ENCODE measurements at places on chromosomes 2 and 18.

- DNase-seq = no peak
These were observed 30.7 kb downstream of the METTL8 start for GRCh38 chr2:171402906-171403580.

DNA sequence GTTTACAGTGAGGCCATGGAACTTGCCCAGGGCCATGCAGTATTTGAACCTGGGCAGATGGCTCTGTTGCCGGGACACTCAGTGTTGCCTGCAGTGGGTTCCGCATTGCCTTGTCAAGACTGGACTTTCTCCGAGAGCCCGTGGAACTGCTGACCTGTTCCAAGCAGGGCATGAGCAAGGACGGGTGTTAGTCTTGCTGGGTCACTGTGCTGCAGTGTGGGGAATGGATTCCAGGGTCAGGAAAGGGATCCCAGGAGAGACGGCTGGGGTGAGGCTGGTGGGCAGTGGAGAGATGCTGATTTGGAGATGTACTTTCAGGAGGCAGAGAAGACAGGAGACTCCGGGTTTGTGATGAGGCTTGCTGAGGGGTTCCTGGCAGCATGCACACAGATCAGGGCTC is 348.7 kb upstream of the HS6ST1 start:
- DNase-seq = no peak

GRCh38 chr2:63614983-63615945 is 26.5 kb downstream of the MDH1 start:
- DNase-seq = no peak

- DNase-seq = no peak
These were observed 5.5 kb upstream of the ITSN2 start for GRCh38 chr2:24365826-24366225.

GRCh38 chr2:23410596-23410995 is 25.6 kb downstream of the KLHL29 start:
- DNase-seq = no peak

GRCh38 chr2:210616074-210616473 is 59.7 kb downstream of the CPS1 start:
- no peak for DNase-seq

DNA sequence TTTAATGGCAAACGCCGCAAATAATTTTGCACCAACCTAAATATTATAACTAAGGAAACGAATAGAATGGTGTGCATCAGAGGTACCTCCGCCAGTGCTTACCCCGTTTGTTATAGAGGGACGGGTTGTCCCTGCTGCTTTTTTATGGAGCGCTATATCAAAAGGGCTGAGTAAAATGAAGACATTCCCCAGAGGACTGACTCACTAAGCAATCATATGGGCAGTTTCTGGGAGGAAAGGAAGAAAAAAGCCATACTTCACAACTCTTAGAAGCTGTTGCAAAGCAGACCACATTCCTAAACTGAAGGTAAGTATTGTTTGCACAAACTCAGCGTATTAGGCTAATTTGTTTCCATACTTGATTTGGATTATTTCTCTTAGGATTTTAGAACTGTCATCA is 12.9 kb downstream of the ID2 start:
- no peak for DNase-seq

GRCh38 chr18:74342416-74343043 is 26.9 kb downstream of the C18orf63 start:
- peak; percentile 29 for DNase-seq

GRCh38 chr2:82158150-82158549 is 1853.6 kb upstream of the LRRTM1 start:
- no peak for DNase-seq

DNA sequence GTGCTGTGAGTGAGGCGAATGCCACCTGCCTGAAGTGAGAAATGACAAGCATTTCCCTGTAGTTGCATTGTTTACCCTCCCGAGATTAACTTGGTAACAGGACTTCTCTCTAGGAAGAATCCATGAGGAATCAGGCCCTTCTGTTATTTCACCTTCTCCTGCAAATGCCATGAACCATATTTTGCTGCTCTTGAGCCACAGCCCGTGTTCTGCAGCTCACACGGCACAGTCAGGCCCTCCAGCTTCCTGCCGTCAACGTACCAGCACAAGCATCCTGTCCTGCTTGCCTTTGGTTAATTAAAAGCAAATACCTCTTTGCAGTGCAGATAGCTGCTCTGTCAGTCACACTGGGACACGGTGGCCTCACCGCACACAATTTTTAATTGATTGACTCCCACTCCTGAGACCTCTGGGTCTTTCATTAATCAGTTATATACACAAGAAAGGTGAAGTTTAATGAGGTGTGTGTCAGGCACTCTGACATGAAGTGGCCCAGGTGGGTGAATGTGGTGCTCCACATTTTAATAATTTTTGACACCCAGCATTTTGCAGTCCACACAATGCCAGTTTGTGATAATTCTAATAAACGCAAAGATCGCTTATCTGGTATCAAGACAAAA is 95.3 kb upstream of the ASB18 start:
- no peak for DNase-seq

GRCh38 chr2:165791421-165792103 is 2.5 kb downstream of the GALNT3 start:
- DNase-seq = no peak

DNA sequence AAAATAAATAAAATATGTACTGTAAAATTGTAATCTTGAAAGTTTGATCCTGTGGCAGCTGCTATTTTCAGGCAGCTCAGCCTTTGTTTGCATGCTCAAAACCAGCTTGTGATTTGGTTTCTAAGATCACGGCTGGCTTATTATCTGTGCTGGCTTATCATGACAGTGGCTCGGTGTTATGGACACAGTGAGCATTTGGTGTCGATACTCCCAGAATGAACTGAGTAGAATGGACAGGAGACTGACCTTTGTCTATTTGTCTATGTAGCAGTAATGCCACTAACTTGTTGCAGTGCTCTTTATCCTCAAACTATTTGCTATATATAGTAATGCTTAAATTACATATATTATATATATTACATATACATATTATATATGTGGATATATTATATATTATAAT is 58.8 kb downstream of the NEDD4L start:
- DNase-seq = no peak

DNA sequence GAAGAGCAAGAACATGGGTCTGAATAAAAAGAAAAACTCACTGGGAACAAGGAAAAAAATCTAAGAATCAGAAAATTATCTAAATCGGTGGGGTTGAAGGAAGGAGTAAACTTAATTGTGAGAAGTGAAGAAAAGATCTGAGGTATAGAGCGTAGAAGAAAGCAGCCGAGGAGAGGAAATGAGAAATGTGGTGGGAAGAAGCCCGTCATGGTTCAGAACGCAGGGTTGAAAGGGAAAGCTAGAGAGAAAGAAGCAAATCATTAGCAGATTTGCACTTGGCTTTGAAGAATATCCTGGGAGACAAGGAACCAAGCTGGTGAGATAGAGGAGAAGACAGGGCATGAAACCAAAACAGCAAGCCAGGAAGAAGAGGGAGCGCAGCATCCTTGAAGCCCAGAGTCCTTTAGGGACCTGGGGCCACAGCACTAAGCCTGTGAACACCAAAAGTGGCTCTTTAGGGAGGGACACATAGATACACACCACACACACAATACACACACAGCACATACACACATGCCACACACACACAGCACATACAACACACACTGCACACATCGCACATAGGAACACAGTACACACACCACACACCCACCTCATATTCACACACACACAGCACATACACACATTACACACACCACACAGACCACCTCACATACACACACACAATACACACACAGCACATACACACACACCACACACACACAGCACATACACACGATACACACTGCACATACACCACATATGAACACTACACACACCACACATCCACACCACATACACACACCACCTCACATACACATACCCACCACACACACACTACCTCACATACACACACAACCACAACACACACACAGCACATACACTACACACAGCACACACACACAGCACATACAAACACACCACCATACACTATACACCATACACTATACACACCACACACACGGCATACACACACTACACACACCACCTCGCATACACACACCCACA is 274.6 kb downstream of the ETAA1 start:
- no peak for DNase-seq

DNA sequence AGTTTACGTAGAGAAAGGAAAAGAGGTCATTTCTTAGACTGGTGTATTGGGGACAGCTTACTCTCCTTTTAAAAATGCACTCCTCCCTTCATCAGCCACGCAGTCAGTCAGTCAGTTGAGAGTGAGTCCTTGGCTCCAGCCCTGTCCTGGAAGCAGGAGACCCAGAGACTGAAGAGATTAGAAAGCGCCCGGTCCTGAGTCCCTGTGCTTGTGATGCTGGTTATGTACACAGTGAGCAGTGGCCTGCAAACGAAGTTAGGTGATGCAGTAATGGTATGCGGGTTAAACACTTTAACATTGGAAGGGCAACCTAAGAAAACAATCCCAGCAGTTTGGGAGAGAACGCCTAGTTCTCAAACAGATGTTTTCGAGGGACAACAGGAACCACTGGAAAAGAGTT is 6.3 kb upstream of the ASB1 start:
- DNase-seq = no peak

- DNase-seq = no peak
These were observed 7.4 kb downstream of the DYSF start for GRCh38 chr2:71460595-71461303.

- DNase-seq = no peak
These were observed 118.8 kb downstream of the SH3RF3 start for GRCh38 chr2:109247812-109248211.

- DNase-seq = no peak
These were observed 16.9 kb downstream of the LCT start for GRCh38 chr2:135820003-135820618.

GRCh38 chr2:158234497-158234896 is 132.8 kb downstream of the UPP2 start:
- DNase-seq = no peak

- no peak for DNase-seq
These were observed 328.9 kb downstream of the CLIP4 start for GRCh38 chr2:29444150-29444549.

- no peak for DNase-seq
These were observed 2.1 kb downstream of the DNAH7 start for GRCh38 chr2:196066291-196067087.

GRCh38 chr2:165582409-165582808 is 112.9 kb downstream of the CSRNP3 start:
- no peak for DNase-seq

DNA sequence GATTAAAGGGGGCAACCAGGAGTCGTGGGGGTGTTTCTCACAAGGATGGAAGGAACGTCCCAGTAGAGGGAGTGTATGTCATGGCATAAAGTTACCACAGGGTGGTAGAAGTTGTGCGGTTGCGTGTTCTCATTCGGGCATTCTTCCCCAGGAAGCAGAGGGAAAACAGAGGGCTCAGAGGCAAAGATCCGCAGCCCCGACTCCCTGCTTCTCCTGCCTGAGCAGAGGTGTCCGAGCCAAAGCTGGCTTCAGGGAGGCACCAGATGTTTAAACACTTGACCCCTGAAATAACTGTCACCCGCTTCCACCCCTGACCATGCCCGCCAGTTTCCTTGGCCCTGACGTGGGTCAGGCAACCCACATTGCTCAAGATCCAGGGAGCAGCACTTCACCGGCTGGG is 83.7 kb downstream of the EN1 start:
- DNase-seq = peak; percentile 31

GRCh38 chr18:79796531-79797405 is 970 bp upstream of the KCNG2 start:
- no peak for DNase-seq

DNA sequence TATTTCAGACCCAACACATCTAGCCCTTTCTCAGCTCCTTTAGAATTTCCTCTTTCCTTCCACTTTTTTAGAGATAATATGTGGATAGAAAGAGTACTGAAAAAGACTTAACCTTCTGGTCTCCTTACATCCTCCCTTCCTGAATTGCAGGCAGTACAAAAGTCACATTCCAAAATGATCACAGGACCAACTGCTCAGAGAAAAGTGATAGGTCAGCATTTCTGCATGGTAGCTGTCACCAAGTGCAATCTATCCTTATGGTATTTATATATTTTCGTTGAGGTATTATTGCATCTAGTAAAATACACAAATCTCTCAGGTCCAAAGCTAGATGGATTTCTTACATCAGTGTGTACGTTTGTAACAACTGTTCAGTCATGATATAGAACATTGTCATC is 427.5 kb downstream of the LPIN1 start:
- no peak for DNase-seq

DNA sequence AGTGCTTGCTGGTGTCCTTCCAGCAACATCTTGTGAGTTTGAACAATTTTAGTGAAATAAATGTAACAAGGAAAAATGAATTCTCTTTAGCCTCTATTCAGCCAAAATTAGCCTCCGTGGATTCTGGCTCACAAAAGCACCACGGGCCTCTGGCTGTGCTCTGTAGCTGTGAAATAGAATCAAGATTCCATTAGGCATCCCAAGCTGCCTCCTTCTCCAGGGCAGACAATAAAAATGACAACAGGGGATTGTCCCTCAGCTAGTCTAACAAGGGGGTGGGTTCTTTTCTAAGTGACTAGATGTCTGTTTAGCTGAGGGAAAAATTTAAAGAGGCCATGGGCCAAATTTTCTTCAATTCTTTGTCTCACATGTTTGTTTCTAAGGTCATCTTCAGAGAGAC is 254.7 kb upstream of the FIGN start:
- DNase-seq = no peak

DNA sequence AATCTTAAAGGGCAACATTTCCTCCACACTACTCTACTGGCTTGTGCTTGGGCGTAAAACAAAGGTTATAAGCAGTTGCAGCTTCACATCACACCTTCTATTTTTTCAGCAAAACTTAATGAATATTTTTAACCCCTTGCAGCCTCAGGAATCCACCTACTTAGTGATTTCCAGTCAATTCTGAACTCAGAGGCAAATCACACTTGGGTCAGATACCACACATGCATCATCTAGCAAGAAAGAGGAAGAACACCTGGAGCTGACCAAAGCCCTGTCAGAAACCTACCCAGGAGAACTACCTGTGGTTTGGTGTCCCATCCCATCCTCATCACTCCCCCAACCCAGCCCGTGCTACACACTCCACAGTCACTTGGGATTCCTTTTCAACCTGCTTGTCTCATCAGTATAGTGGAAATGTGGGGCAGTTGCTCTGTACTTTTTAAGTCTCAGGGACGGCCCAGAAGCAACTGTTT is 25.5 kb downstream of the PIAS2 start:
- no peak for DNase-seq

GRCh38 chr2:25323042-25323514 is 18.6 kb downstream of the DNMT3A start:
- no peak for DNase-seq

GRCh38 chr2:191678437-191679100 is 633 bp downstream of the NABP1 start:
- peak; percentile 43 for DNase-seq

GRCh38 chr2:23375448-23375847 is 9.5 kb upstream of the KLHL29 start:
- DNase-seq = no peak
